ENCODE measurements at places on chromosomes 7 and 10.

DNA sequence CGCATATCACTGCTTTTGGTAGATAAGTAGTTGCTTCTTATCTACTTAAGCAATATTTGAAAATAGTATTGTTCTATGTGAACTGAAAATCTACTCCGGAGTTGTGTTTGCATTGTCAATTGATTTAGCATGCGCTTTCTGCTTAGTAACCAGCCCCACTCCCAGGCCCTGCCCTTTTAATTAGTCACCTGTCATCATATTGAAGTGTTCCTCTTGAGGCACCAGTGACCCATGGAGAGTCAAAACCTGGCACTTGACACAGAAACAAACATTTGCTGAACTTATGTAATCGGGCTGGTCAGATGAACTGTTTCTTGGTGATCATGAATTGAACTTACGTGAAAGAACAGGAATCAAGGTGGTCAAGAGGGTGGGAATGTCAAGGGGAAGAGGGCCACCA, 27.8 kb upstream of the CDHR3 start:
- DNase-seq, result no peak

DNA sequence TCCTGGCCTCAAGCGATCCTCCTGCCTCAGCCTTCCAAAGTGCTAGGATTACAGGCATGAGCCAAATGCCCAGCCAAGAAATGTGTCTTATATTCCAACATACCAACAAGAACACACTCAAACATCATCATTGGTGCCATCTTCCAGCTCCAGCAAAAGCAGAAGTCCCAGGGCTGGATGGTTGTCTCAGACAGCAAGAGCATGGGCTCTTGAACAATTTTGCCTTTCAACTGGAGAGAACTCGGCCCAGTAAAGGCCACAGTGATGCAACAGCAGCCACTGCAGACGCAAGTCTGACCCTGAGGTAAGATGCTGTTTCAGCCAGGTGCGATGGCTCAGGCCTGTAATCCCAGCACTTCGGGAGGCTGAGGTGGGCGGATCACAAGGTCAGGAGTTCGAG, 52.8 kb upstream of the NFE2L3 start:
- no peak for DNase-seq

DNA sequence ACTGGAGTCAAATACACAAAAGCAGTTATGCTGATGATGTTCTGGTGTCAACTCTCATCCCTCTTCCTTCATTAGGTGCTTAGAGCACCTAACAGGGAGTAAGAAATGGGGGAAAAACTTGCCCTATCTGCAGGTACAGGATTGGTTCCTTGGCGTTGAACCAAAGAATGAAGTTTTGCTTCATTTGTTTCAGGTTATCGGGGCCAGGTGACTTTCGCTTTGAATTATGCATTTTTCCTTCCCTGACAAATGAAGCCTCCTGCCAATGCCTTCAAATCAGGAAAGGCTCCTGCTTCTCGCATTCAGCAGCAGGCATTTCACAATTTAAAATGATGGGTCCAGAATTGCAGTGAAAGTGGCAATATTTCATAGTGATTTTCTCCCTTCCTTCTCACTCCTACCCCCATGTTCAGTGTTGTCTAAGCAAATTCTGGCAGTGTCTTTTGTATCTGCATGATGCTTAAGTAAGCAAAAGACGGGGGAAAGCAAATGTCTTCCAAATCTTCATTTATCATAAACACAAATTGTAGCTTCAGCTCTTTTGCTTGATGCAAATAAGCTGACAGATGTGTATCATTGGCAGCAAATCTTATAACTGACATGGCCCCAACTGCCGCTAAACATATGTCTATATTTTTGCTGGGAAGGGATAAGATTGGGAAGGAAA, 29.4 kb downstream of the DNAJB9 start:
- DNase-seq, result no peak

DNA sequence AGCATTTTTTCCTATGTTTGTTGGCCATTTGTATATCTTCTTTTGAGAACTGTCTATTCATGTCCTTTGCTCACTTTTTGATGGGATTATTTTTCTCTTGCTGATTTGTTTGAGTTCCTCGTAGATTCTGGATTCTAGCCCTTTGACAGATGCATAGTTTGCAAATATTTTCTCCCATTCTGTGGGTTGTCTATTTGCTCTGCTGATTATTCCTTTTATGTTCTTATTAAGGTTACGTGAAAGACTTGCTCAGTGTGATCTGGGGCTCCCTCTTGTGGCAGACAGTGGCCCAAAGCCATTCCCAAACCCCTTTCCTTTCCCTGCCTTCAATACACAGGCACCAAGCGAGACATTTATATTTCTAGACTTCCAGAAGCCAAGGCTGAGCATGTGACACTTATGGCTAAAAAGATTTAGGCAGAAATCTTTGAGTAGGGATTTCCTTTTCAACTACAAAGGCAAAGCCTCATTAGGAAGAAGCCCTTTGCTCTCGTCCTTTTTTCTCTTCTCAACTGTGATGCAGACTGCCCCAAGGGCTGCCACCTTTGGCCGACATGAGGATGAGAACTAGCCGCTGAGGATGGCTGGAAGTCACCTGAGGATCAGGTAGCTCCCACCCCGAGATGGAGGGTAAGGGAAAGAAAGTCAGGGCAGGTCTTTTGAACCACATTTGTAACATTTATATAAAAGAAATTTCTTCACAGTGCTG, 23.6 kb downstream of the ST8SIA6 start:
- no peak for DNase-seq

DNA sequence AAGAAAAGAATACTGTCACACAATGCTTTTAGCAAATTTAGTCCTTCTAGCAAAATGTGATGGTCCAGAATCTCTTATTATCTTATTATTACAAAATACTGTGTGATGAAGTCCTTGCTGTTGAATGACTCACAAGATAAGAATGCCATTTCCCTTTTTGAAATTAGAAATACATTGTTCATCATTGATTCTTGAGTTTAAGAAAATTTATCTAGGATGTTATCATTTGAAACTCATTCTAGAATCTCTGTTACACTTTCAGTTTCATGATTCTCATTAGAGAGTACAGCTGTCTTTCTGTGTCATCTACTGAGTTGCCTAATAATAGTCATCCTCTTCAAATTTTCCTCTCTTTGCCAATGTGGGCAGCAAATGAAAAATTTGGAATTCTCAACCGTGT, 9.6 kb downstream of the ZKSCAN5 start:
- no peak for DNase-seq

GRCh38 chr7:91457208-91457607, 193.0 kb downstream of the FZD1 start:
- DNase-seq, result no peak

Data from stimulated activated CD4-positive, alpha-beta T cell treated with anti-CD3 and anti-CD28 coated beads, Interleukin-15, amount 100 ng/mL, for 48 hours (primary cell).